ENCODE measurements at places on chromosomes 7 and 10.

GRCh38 chr7:74138945-74139843, 35.0 kb upstream of the EIF4H start:
- DNase-seq: no peak

GRCh38 chr10:114412907-114413797, 8.8 kb upstream of the AFAP1L2 start:
- DNase-seq: no peak

DNA sequence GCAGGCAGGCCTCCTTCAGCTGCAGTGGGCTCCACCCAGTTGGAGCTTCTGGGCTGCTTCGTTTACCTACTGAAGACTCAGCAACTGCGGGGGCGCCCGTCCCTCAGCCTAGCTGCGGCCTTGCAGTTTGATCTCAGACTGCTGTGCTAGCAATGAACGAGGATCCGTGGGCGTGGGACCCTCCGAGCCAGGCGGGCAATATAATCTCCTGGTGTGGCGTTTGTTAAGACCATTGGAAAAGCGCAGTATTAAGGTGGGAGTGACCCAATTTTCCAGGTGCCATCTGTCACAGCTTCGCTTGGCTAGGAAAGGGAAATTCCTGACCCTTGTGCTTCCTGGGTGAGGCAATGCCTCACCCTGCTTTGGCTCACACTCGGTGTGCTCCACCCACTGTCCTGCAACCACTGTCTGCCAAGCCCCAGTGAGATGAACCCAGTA, 159.2 kb upstream of the FOXP2 start:
- no peak for DNase-seq

- peak; percentile 93 for DNase-seq
These were observed 135.2 kb downstream of the ADAM12 start for GRCh38 chr10:126252884-126253610.

- no peak for DNase-seq
These were observed 101.5 kb downstream of the GFRA1 start for GRCh38 chr10:116171505-116171904.

- peak; percentile 36 for DNase-seq
These were observed 12.0 kb downstream of the EEPD1 start for GRCh38 chr7:36165059-36165458.

DNA sequence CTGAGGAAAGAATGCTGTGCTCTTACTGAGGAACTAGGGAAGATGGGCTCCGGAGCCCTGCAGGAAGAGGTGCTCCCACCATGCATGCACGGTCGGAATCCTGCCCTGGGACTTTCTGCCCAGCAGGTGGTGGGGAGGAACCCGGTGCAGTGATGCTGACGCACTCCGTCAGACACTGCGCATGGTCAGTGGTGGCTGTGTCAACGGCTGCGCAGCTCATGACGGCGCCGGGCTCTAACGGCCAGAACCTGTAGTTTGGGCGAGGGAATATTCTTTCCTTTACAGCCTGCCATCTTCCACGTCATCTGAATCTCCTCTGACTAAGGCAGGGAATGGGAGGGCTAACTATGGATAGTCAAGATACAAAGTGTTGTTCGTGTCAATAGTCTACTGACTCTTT, 189.2 kb upstream of the MGMT start:
- DNase-seq: no peak

DNA sequence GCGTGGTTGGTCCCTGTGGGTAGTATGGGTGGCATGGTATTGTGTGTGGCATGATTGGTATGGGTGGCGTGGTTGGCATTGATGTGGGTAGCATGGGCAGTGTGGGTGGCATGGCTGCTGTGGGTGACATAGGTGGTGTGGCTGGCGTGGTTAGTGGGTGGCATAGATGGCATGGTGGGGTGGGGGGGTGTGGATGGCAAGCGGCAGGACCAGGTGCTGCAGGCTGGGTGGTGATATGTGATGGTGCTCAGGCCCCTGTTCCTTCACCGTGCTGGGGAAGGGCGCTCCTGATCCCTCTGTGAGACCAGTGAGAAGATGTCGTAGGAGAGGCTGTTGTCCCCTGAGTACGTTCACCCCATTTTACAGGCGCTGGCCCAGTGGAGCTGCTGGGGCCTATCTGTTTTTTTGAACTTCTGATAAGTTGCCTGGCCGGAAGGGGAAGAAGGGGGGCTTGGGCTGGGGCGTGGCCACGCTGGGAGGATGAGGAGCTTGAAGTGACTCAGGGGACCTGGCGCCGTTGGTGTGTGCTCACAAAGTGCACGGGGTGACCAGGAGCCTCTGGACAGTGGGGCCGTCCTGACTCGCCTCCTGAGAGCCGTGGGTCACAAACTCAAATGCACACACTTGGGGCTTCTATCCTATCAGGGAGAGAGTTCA, 17.5 kb downstream of the INPP5A start:
- no peak for DNase-seq

DNA sequence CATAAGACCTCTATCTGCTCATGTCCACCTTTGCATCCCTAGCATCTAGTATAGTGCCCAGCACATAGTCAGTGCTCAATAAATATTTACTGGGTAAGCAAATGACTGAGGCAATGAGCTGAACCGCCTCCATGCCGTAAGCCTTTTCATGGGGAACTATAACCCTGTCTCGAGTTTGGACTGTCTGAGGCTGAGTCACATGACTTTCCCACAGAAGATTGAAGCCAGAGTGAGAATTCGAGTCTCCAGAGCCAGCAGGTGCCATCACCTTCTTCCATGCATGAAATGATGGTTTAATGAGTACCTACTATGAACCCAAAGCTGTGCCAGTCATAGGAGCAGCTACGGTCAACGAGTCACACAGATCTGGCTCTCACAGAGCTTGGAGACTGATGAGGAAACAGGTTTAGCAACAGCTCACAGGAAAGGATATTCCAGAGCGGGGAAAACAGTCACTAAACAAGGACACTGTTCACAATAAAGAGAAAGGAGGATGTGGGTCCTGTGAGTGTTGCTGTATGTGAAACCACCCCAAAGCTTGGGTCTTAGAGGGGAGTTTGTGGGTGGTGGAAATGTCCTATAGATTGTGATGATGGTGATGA, 75.2 kb downstream of the TEX36 start:
- DNase-seq: no peak
